ENCODE measurements at places on chromosomes 7 and 10.

GRCh38 chr7:17126413-17127268, 171.8 kb upstream of the AHR start:
- no peak for DNase-seq

DNA sequence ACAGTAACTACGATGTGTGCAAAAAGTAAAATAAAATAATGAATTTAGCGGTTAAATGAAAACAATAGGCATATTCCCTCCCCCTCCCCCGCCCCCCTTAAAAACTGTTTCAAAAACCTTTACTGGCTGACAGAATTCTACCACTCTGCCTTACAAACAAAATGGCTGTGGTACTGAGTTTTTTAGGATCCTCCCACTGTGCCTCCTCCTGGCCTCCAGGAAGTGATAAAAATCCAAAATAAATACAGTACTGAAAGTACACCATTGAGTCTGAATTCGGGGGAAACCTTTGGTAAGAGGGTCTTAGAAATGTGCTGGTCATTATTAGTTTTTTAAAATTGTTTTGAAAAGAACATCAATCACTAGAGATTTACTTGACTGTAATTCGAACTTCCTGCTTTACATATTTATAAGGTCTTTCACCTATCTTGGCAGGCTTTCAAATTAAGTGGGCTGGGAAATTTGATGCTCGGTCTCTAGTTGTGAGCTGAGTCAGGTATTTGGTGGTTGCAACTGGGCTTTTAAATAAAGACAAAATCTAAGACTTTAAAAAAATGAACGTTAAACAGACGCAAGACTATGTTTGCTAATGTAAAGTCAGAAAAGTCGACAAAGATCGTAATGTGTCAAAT, 32.5 kb upstream of the EPC1 start:
- peak; percentile 62 for DNase-seq

DNA sequence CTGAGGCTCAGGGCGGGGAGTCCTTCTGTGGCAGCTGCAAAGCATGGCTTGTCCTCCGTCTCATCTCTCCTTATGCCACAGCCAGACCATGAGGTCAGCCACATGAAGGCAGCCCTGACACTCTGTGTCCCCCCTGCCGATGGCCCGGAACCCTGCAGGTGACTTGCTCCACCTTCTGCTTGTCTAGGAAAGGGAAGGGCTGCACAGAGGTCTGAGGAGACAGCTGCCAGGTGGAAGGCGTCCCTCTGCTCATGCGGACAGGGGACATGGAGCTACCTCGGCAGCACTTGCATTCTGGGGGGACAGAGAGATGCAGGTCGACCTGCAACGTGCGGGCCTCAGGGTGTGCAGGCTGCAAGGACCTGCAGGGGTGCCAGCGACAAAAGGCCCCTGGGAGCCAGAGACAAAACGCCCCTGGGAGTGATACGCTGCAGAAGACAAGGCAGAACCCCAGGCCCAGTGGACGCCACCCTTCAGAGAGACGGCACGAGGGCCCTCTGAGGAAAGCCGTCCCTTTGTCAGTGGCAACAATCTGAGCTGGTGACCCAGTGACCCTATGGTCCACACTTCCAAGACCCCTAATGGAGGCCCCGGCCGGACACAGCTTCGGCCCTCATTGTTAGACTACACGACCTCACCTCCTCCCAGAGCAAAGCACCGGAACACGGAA, 205.2 kb upstream of the PPP2R2D start:
- no peak for DNase-seq

DNA sequence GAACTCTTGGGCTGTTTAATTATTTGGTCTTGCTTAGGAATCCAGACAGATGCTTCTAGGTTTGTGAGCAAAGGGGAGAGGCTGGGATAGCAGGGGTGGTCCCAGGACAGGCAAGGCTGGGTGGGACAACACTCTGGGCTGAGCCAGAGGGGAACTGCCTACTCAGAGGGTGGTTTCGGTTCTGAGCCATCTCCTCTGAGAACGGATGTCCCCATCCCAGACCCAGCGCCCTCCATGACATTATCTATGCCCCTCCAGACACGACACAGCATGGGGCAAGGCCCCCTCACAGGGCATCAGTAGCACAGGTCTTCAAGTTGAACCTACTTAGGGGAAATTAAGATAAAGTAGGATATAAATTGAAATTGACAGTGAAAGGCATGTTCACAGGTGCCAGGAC, 7.1 kb downstream of the ASB10 start:
- DNase-seq: no peak

GRCh38 chr7:151113344-151114150, 27.3 kb downstream of the AGAP3 start:
- peak; percentile 65 for DNase-seq

DNA sequence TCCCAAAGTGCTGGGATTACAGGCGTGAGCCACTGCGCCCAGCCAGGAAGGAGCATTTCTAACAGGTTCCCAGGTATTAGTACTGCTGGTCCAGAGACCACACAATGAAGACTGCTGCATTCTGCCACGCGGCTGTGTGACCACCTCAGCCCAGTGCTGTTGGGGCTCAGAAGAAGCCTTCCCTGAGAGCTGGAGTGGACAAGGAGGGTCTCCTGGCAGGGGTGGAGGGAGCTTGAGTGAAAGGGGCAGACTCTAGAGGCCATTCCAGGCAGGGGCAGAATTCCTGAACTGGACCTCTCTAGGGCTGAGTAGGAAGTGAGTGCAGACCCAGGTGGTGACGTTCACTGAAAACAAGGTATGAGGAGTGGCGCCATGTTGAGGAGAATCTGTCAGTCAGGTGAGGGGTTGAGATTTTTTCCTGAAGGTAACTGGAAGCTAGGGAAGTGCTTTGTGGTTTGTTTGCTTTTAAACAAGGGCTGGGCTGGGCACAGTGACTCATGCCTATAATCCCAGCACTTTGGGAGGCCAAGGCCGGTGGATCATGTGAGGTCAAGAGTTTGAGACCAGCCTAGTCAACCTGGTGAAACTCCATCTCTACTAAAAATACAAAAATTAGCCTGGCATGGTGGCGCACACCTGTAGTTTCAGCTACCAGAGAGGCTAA, 67.6 kb downstream of the TACC2 start:
- DNase-seq: no peak

- no peak for DNase-seq
Measured at GRCh38 chr10:53140506-53140905, 367.9 kb upstream of the MBL2 start.

- DNase-seq: no peak
Measured at GRCh38 chr10:32060347-32060746, 4.1 kb upstream of the KIF5B start.

GRCh38 chr7:130943336-130943901, 209.4 kb upstream of the KLF14 start:
- peak; percentile 74 for DNase-seq

DNA sequence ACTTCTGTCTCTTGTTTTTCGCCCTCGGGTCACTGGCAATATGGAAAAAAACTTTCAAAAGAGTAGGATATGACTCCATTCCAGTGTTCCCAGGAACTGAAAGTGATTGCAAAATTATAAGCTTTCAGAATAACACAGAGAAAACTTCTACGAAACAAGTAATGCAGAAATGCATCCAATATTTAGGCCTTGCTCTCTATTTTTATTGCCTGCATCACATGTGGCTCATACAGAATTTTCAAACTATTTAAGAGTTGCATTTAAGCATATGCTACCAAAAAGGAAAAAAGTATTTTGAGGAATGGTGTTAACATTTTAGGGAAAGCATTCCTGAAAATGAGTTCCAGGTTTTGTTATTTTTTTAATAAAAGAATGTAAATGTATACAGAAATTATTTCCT, 228.0 kb downstream of the CACNB2 start:
- DNase-seq: no peak

DNA sequence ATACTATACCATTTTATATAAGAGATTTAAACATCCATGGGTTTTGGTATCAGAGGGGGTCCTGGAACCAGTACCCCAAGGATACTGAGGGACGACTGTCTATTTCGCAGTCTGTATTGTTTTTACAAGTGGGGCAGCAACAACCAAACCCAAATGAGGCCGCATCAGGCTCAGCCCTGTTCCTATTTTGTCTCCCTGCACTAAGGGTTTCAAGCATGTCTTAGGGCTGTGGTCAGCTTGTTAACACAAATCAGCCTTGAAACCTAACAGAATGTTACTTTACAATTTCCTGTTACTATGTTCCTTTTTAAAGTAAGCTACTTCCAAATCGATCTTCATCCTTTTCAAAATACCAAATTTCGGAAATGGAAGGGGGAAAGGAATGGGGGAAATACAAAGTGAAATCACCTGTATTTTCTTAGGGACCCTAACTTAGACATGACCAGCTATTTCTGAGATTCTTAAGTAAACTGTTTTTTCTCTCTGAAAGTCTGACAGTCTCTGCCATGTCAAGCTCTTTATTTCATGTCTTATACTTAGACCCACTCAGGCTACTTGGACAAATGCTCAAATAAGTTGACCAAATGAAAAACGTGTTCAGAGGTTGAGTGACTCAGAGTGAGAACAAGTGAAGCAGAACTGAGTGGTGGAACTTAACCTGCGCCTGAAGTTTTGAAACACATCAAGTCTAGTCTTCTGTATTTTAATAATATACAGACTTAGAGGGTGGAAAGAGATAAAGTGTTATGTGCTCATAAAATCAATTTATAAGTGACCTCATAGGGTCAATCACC, 75.8 kb downstream of the C1GALT1 start:
- no peak for DNase-seq
